ENCODE measurements at places on chromosomes 5 and 9.

DNA sequence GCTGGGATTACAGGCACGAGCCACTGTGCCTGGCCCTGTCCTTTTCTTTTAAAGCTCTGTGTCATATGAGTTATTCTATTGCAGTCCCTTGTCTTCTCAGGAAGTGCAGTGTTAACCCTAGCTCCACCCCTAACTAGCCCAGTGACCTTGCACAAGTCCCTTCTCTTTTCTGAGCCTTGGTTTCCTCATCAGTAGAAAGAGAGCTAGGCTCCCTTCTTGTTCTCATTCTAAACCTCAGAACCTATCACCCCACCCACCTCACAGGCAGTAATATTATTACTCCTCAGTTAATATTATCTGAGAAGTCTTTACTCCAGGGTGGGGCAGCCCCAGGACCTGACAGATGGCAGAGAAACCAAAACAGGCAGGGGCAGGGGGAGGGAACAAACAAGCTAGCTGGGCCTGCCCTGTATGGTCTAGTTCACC is 7.2 kb downstream of the CYFIP2 start:
- no peak for DNase-seq

- no peak for DNase-seq
These were observed 20.1 kb upstream of the SPINK5 start for GRCh38 chr5:148043705-148044104.

GRCh38 chr9:18614651-18615050 is 140.7 kb downstream of the ADAMTSL1 start:
- no peak for DNase-seq

- DNase-seq = no peak
These were observed 53.6 kb downstream of the WNK2 start for GRCh38 chr9:93237540-93237939.

DNA sequence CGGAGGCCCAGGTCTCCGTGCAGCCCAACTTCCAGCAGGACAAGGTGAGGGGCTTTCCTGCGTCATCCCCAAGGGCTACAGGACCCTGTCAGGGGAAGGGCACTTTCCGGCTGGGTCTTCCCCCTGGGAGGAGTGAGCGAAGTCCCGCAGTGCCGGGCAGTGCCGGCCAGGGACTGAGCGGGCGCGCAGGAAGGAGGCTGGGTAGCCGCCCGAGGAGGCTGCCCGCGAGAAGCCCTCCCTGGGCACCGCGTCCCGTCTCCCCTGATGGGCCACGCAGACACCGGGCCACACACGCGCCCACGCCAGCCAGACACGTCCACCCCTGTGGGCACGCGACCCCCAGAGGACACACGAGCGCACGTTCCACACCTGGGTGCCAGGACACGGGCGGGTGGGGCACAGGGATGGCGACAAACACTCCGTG is 357 bp downstream of the PTGDS start:
- DNase-seq = no peak

DNA sequence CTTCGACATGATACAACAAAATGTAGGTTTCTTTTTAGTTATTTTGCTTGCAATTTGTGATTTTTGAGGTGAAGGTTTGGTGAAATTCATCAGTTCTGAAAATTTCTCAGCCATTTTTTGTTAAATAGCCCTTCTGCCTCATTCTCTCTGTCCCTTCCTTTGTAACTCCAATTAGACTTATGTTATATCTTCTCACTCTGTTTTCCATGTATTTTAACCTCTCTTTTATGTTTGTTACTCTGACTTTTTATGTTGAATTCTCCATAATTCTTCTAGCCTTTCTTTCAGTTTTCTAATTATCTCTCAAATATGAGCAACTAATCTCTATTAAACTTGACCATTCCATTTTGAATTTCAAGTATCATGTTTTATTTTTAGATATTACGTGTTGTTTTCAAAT is 172.2 kb upstream of the VCAN start:
- DNase-seq = no peak

GRCh38 chr9:35732800-35733541 is 505 bp downstream of the CREB3 start:
- DNase-seq = no peak

DNA sequence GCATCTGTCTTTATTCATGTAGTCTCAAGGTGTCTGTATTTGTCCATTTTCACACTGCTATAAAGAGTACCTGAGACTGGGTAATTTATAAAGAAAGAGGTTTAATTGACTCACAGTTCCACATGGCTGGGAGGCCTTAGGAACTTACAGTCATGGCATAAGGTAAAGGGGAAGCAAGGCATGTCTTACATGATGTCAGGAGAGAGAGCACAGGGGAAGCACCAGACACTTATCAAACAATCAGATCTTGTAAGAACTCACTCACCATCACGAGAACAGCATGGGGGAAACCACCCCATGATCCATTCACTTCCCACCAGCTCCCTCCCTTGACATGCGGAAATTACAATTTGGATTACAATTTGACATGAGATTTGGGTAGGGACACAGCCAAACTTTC is 44.2 kb downstream of the NLN start:
- DNase-seq = no peak

GRCh38 chr9:31135567-31135966 is 1248.9 kb upstream of the ACO1 start:
- no peak for DNase-seq

Measured in effector CD4-positive, alpha-beta T cell (primary cell).